Dermis blood vessel endothelial cell (primary cell): ENCODE measurements at places on chromosomes 2 and 18. TPM values are rescaled to one million over a fixed set of nuclear protein-coding genes. Genes with fewer than 3 reads are reported as not detected.

NYAP2 gene
- total RNA-seq: not detected in 2 replicates

ALLC gene
- not detected in 2 replicates for total RNA-seq

NAT8 gene
- not detected in 2 replicates for total RNA-seq

SERPINB4 gene
- not detected in 2 replicates for total RNA-seq

BCL2L11 gene
- total RNA-seq: 18.9 and 27.3 TPM in 2 replicates

- peak; percentile 18 for DNase-seq
These were observed 2.4 kb downstream of the GPR45 start for GRCh38 chr2:105243961-105244360.

DNA sequence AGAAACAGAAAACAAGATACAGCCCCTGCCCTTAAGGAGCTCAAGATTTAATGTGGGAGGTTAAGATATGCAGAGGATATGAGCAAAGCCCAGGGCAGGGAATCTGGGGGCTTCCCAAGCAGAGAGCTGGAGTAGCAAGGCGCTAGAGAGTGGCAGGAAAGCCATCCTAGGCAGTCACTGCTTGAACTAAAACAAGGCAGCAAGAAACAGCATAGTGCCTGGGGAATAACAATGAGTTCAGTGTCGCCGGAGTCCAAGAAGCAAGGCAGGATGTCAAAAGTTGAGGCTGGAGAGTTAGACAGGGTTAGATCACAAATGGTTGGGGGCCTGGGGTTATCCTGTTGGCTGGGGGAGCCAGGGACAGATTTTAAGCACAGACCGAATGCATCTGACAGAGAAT is 24.6 kb downstream of the CDH2 start:
- DNase-seq: peak; percentile 15

- DNase-seq: peak; percentile 37
These were observed 674.5 kb downstream of the KCNJ3 start for GRCh38 chr2:155372969-155373368.

DNA sequence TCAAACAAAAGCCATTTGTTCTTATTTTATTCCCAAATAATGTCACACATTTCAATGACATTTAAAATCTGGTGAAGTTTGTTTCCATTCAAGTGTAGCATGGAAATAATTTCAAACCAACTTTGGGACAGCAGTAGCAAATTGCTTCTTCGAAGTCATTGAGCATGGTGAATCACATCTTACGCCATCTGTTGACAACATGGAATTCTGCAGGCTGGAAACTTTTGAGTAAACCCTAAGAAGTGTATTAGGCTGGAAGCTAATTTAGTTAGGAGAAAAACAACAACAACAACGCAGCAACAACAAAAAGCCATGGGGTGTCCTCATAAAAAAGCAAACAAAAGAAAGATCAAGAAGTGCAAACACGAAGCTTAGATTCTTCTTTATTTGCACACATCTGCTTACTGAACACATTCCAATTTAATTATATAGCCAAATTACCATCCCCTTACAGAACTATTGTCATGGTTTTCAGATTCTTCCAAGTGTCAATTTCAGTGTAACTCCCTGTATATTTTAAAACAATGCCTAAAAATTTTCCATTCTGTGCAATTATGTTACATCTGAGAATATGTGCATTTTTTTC is 659.0 kb upstream of the CDH7 start:
- peak; percentile 1 for DNase-seq

- peak; percentile 61 for DNase-seq
These were observed 25.7 kb downstream of the FANCL start for GRCh38 chr2:58215429-58215828.

- no peak for DNase-seq
These were observed 240.2 kb downstream of the FSIP2 start for GRCh38 chr2:185978634-185979407.

DNA sequence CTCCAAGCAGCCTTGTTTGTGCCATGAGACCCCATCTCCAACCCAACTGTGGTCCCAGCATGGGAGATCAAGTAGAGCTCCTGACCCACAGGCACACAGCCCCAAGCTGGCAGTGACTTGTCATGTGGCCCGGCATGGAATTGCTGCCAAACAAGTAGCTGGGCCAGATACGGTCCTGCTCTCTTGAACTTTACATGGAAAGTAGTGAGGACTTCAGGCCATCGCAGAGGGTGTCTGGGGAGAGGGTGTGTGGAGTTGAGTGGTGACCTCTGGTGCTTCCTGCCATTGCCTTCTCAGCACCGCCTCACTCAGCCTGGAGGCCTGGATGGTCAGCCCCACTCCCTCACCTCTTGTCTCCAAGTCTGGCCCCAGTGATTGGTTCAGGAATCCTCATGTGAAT is 10.9 kb upstream of the SLC4A3 start:
- DNase-seq: no peak

GRCh38 chr18:22276334-22276713 is 106.9 kb downstream of the GATA6 start:
- DNase-seq: no peak
